Myocyte (in vitro differentiated cells): ENCODE measurements at places on chromosomes 13 and 19.
A peak's percentile ranks its signal among the peaks of the same experiment; 100 is the strongest.

GRCh38 chr19:35852029-35852780 lies at the start of gene NPHS1:
Gene NPHS1 (minus strand): TSS chr19:35852504. CDS start chr19:35851837, 667 bp downstream.
- DNase-seq = no peak

- DNase-seq = peak; percentile 60
Observed at GRCh38 chr19:15194938-15195337, 5.9 kb downstream of the NOTCH3 start.

- peak; percentile 58 for DNase-seq
Observed at GRCh38 chr19:32599736-32600157, 18.8 kb downstream of the PDCD5 start.

- DNase-seq = peak; percentile 34
Observed at GRCh38 chr13:45196622-45197021, 4.2 kb downstream of the KCTD4 start.

DNA sequence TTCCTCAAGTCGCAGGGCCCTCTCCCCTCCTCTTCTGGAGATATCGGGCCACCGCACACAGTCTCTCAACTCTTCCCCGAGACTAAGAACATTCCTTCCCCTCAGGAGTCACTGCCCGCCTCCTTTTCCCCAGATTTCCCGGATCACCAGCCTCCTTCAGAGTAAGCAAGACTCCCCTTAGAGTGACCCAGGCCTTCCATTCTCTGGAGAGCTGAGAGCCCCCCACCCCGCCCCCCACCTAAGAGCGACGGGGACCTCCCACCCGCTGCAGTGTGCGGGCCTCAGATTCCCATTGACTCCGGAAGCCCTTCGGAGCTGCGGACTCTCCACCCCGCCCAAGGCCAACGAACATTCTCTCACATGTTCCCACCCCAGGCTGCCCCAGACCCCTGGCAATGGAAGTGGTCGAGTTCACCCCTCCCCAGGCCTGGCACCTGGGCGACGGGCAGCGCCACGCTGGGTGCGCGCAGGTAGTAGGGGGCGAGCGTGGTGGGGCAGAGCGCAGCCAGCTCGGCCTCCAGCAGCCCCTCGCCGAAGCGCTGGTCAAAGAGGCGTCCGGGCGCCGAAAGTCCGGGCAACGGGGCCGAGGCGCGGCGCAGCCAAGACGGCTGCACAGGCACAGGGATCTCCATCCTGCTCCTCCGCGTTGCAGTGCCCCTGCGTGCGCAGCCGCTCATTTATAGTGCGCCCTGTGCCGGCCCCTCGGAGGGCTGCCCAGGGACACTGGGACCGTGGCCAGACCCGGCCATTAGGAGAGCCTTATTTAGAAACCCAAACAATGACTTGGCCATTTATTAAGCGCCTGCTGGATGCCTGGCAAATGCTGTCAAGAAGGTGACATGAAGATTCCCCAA lies at the start of gene HSPB6:
TSS of gene HSPB6 (minus strand) at position 653 of the 854 bp plus-strand sequence. CDS start at position 632, 21 bp downstream.
- no peak for DNase-seq

DNA sequence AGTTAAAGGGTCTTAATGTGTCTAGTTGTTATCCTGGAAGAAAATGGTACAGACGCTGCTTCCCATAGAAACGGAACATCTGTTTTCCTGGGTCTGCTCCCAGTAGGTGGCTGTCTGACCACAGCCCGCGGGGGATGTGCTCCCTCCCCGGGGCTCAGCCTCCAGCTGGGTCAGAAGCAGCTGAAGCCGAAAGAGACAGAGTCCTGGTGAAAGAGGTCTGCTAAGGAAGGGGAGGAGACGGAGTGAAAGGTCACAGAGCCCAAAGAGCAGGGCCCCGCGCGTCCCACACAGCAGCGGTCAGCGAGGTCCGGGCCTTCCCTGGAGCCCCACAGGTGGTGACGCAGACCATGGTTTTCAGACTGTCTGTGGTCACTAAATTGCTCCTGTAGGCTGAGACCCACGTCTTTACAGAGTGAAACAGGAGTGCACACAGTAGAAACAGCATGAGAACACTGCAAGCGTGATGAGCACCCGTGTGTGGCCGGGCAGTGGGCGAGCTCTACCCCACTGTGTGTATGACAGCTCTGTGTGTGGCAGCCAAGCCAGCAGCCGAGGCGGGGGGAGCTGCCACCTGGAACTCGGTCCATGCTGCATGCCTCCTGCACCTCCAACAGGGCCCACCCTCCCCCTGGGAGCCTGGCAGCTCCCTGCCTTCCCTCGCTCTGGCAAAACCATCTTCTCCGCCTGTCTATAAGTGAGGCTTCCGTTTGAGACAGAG lies 52.0 kb upstream of the C13orf46 start:
- peak; percentile 85 for DNase-seq

GRCh38 chr19:13997631-13997962 lies 8.5 kb downstream of the RFX1 start:
- no peak for DNase-seq

- peak; percentile 70 for DNase-seq
Observed at GRCh38 chr13:29472332-29472961, 123.0 kb downstream of the SLC7A1 start.

- DNase-seq = peak; percentile 56
Observed at GRCh38 chr13:101757446-101758039, 305.1 kb downstream of the ITGBL1 start.

GRCh38 chr19:4966591-4966990 lies 2.3 kb upstream of the KDM4B start:
- DNase-seq = no peak

GRCh38 chr13:51818781-51819511 lies 15.0 kb upstream of the DHRS12 start:
- peak; percentile 40 for DNase-seq

- no peak for DNase-seq
Observed at GRCh38 chr13:73720216-73720840, 413.9 kb downstream of the KLF12 start.

DNA sequence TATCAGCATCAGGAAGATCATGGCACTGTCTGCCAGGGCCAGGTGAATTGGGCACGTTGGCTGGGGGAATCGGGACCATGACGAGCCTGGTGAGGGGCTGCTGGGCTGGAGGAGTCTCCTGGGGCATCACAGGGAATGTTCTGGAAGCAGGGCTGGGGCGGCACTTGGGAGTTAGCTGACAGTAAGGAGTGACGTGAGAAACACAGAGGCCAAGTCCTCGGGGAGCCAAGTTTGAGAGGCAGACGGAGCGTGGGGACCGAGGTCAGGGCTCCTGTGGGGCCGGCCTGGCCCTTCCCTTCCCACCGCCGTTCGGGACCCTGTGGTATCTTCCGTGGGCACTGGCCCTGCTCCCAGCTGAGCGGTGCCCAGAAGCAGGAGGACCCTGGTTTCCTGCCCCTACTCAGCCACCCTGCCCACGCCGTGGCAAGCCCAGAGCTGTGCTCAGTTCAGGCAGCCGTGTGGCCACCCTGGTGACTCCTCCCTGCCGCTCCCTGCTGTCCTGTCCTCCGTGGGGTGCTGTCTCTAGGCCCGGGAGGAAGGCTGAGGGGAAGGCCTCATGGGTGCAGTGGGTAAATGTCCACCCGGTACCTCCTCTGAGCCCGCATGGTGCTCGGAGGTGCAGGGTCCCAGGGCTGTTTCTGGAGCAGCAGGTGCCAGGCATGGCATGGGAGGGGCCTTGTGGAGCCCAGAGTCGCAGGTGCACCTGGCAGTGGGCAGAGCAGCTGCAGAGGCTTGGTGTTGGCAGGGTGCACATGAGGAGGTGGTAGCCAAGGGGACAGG lies 25.2 kb downstream of the CRTC1 start:
- DNase-seq = no peak

DNA sequence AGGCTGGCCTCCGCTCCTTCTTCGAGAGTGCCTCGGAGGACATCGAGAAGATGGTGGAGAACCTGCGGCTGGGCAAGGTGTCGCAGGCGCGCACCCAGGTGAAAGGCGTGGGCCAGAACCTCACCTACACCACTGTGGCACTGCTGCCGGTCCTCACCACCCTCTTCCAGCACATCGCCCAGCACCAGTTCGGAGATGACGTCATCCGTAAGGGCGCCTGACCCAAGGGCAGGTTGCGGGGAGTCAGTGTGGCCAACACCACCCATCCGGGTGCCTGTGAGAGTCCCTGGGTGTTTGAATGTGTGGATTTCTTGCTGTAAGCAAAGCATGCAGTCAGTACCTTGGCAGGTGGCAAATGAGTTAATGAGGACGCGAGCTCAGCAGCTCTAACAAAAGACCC lies 78.8 kb downstream of the RYR1 start:
- no peak for DNase-seq

GRCh38 chr19:16911046-16911445 lies 22.2 kb downstream of the F2RL3 start:
- DNase-seq = no peak

- no peak for DNase-seq
Observed at GRCh38 chr19:57572415-57572947, 6.2 kb downstream of the ZNF416 start.

- no peak for DNase-seq
Observed at GRCh38 chr13:23430664-23431063, 2.8 kb downstream of the SACS start.

GRCh38 chr13:95059306-95059705 lies 241.9 kb downstream of the ABCC4 start:
- DNase-seq = no peak

DNA sequence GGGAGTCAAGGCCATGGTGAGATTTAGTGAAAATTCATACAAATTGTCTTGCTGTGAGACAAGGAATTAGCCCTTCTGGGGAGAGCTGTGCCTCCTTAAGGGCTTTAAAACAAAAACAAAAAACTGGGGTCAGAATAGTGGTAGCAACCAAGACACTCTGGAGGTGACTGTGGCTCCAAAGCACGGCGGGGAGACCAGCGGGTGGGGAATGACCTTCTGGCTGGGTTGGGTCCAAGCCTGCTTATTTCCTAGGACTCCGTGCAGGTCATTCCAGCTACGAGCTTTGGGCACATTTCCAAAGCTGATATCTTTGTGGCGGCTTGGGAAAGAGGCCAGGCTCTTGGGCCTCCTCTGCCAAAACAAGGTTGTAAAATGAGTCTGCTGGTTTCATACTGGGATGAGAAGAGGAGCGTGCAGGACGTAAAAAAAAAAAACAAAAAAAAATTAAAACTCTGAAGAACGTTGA lies 348.3 kb downstream of the UQCRFS1 start:
- peak; percentile 5 for DNase-seq

GRCh38 chr19:38877781-38878574 lies at the start of gene RINL:
Gene RINL (minus strand): TSS chr19:38878275. CDS start chr19:38876742, 1,533 bp downstream.
- DNase-seq = peak; percentile 86

- DNase-seq = no peak
Observed at GRCh38 chr13:97221046-97221445, 1.1 kb upstream of the MBNL2 start.

- DNase-seq = no peak
Observed at GRCh38 chr13:49749848-49750247, 42.6 kb downstream of the KPNA3 start.

- no peak for DNase-seq
Observed at GRCh38 chr13:29548722-29549121, 46.8 kb downstream of the SLC7A1 start.

- DNase-seq = no peak
Observed at GRCh38 chr19:55488986-55489710, 912 bp downstream of the SSC5D start.

GRCh38 chr13:77002590-77003190 lies 10.8 kb downstream of the CLN5 start:
- DNase-seq = peak; percentile 41

DNA sequence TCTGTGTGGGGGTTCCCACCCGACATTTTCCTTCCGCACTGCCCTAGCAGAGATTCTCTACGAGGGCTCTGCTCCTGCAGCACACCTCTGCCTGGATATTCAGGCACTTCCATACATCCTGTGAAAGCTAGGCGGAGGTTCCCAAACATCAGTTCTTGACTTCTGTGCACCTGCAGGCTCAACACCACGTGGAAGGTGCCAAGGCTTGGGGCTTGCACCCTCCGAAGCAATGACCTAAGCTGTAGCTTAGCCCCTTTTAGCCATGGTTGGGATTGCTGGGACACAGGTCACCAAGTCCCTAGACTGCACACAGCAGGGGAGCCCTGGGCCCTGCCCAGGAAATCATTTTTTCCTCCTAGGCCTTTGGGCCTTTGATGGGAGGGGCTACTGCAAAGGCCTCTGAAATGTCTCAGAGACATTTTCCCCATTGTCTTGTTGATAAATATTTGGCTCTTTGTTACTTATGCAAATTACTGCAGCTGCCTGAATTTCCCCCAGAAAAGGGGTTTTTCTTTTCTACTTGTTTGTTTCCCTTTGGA lies 1004.8 kb downstream of the OLFM4 start:
- DNase-seq = no peak

GRCh38 chr19:23460656-23461055 lies 65.4 kb upstream of the ZNF91 start:
- DNase-seq = no peak

DNA sequence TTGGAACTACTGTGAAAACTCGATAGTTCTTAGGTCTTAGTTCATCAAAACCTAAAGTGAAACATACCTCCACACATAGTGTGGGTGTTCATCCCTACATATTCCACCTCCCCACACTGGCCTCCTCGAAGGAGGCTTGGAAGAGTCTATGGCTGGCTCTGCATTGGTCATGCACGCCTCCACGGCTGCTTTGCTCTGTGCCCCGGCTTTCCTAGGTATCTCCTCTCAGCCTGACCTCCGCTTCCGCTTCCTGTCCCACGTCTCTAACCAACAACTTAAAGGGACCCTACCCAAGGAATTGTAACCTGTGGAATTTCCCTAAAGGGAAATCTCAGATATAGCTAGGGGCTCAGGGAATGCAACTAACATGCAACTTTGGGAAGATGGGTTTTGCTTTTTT lies 79.7 kb upstream of the MBNL2 start:
- DNase-seq = no peak

GRCh38 chr13:43363156-43363953 lies 340.0 kb downstream of the DNAJC15 start:
- DNase-seq = peak; percentile 66

DNA sequence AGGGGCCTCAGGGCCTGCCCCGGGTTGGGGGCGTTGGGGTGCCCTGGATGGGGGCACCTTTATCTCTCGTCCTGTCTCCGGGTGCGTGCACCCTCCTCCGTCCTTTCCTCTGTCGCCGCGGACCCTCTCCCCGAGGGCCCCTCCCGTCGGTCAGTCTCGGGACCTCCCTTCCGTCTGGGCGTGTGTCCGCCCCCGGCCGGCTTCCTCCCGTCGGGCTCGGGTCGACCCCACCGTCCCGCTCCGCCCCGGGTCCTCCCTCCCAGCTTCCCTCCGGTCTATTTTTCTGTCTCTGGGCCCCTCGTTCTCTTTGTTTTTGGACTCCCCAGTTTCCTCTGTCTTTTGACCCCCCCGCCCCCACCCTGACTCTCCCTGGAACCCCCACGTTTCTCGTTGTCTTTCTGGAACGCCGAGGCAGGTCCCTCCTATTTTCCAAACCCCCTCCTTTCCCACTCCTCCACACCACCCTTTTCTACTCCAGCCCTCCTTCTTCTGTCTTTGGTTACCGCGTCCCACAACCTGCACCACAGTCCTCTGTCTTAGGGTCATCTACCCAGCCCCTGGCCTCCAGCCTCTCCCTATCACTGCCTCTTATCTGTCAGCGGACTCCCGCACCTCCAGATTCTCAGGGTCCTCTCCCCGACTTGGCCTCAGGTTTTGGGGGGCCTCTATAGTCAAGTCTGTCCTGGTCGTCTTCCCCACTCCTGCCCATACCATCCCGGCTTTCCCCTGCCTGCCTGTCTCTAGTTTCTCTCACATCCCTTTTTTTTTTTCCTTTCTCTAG lies 757 bp downstream of the EGLN2 start:
- no peak for DNase-seq

DNA sequence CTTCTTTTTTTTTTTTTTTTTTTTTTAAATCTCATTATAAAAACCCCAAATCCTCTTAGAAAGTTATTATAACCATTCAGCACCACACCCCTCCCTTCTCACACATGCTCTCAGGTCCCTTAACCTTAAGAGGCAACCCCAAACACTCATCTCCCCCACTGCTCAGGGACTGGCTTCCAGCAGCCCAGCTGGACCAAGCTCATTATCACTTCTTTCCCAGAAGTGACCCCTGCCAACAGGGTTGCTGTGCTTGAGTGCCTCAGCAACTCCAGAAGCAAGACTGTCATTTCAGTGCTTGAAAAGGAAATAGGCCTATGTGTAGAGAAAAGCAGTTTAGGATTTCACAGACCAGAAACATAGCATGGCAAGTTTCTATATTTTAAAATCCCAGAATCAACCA lies 84.3 kb downstream of the SLAIN1 start:
- no peak for DNase-seq
